Fibroblast of skin of left quadriceps (primary cell): ENCODE measurements at places on chromosomes 13 and 19.

GRCh38 chr19:46551164-46551563 is 50.0 kb upstream of the CALM3 start:
- DNase-seq: no peak

DNA sequence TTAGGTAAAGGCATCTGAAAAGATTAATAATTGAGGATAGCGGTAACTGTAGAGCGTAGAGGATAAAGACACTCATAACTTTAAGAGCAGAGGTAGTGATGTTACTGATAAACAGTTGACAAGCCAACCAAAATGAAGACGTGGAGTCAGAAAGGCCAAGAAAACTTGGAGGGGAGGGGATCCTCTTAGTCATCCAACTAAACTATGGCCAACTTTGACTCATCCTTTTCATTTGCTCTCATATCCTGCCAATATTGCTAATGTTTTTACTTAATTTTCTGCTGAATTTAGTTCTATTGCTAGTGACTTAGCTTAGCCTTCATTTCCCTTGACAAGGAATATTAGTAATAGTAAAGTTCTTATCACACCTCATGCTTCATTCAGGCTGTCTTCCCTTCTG is 13.4 kb downstream of the ITGBL1 start:
- DNase-seq: no peak

- DNase-seq: no peak
These were observed 38.7 kb downstream of the RNF6 start for GRCh38 chr13:26183416-26183815.

GRCh38 chr13:74904556-74904955 is 577.4 kb downstream of the TBC1D4 start:
- no peak for DNase-seq

DNA sequence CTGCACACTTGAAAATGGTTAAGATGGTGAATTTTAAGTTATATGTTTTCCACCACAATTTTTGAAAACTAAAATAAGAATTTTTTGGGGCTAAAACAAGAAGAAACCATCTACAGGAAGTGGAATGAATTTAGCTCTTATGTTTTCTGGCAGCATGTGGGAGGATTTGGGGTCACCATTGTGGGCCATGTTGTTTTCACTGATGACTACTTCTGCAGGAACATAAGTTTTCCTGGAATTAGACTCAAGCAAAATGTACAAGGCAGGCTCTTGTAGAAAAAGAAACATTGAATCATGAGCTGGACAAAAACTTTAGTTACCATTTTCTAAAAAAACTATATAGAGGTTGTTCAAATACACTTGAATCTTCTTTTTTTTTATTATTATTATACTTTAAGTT is 125.3 kb upstream of the C1QTNF9B start:
- DNase-seq: no peak

GRCh38 chr19:3653865-3654513 is 27.4 kb upstream of the CACTIN start:
- no peak for DNase-seq

GRCh38 chr13:32264407-32264806 is 50.8 kb downstream of the ZAR1L start:
- DNase-seq: no peak

GRCh38 chr13:26966701-26967080 is 204.9 kb downstream of the USP12 start:
- DNase-seq: no peak

DNA sequence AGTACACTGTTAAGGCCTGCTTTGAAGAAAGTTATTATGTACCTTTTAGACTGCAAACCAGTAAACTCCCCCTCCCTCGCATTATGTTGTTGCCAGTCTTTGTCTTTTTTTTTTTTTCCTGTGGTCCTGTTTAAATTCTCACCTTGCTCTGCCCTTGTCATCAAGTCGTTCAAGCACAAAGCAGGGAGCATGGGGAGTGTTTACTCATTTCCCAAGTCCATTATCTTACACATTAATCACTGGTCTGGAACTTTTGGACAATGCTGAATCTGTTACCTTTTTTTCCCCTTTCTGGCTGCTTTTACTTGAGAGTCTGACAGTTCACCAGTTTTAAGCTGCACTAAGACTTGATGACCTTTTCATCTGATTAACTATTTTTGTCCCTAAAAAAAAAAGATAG is 108.2 kb downstream of the DACH1 start:
- DNase-seq: no peak

DNA sequence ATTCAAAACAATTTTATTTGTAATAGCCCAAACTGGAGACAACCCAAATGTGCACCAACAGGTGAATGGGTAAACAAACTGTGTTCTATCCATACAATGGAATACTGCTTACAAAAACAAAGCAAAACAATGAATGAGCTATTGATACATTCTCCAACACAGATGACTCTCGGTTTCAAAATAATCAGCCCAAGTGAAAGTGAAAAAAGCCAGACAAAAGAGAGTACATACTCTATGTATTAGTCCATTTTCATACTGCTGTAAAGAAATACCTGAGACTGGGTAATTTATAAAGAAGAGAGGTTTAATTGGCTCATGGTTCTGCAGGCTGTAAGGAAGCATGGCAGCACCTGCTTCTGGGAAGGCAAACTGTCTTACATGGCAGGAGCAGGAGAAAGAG is 65.2 kb upstream of the LRCH1 start:
- DNase-seq: no peak

DNA sequence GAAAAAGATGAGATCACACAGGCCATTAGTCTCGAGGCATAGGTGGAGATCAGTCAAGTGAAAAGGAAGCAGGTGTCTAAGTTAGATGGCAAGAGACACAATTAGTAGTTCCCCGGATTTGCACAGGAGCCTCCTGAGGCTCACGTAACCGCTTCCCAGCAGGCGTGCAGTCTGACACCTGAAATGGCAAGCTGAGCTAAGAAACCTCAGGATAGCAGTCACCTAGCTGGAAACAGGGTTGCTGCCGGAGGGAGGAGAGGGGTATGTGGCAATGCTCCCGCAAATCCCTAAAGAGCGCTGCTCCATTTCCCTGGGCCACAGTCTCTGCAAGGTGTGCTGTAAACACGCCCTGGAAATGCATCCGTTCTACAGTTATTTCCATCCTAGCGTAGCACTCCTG is 1151.0 kb downstream of the DIAPH3 start:
- DNase-seq: no peak

DNA sequence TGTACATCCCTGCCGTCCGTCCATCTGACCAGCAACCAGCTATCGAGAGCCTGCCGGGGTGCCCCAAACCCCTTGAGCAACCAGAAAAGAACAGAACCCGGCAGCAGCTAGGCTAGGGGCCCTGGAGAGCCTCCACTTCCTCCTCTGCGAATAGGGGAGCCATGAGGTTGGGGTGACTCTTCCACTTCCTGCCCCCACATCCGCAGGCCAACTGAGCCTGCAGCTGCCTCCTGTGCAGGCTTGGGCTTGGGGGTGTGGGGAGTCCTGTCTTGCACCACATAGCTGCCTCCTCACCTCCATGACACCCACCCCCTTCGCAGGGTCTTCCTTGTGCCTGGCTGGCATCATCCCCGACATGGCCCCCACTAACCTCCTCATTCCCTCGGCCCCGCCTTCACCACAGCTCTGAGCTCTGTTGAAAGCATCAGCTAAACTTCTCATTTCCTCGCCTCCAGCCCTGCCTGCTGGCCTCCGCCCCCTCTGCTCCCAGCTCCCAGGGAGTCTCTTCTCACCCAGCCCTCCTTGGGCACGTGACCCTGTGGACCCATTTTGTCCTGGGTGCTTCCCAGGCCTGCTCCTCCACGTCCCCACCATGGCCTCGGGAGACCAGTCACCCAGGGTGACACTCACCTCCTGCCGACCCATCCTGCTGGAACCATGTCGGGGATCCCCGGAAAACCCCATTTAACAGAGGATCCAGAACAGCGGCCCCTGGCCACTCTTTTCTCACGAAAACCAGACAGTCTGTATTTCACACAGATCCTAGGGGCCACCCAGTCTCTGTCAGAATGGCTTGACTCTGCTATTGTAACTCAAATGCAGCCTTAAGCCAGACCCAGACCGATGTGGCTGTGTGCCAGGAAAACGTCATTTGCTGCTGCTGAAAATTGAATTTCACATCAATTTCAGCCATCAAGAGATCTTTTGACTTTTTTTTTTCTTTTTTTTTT is 50.4 kb downstream of the MYO9B start:
- no peak for DNase-seq

GRCh38 chr19:14616407-14616806 is 33.5 kb downstream of the CLEC17A start:
- DNase-seq: no peak

DNA sequence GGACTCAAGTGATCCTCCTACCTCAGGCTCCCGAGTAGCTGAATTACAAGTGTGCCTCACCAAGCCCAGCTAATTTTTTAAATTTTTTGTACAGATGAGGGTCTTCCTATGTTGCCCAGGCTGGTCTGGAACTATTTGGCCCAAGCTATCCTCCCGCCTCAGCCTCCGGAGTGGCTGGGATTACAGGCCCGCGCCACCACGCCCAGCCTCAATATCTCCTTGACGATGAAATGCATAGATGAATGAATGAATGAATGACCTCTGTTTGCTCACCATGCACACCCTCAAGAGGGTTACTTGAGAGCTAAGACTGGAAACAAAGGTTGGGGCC is 14.9 kb upstream of the AP1M2 start:
- DNase-seq: no peak

GRCh38 chr19:12769689-12770088 is 5.7 kb downstream of the HOOK2 start:
- DNase-seq: no peak

- DNase-seq: no peak
These were observed 20.2 kb downstream of the CARM1 start for GRCh38 chr19:10891405-10892086.
